ENCODE measurements at places on chromosomes 2 and 18.

DNA sequence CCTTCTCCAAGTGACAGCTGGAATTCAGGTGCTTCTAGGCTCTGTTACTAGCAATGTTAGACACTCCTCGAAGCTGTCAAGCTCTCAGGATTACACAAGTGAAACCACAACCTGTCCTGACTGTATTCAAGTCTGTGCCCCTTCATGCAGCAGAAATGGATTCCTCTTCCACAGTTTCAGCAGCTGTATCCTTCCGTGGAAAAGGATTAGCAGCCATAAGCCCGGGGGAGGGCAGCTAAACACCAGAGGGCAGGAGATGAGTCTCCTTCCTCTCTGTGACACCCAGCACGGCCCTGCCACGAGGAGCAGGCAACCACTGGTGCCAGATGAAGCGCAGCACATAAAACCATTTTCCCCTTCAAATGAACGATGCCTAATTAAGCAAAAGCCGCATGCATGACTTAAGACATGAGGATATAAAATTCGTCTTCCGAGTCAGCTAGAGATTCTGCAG is 1.2 kb downstream of the ST3GAL5 start:
- DNase-seq, result peak; percentile 39

- no peak for DNase-seq
These were observed 1.7 kb downstream of the ALLC start for GRCh38 chr2:3659447-3660432.

DNA sequence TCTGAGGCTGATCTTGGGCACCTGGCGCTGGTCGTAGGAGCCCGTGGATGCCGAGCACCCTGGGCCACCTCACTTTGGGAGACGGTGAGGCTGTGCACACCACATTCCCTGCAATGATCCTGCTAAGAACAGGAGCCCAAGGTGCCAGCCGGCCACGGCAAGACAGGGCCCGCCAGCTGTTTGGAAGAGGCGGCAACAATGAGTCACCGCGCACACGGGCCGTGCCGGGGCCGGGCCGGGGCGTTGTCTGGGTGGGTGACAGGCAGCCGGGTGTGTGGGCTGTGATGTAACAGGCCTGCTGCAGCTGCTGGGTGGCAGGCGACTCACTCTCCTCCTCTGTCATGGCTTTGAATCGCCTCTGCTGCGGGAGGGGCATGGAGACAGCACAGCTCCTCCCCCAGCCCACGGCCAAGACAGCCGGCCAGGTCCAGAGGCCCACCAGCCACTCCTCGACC is 49.7 kb upstream of the ODC1 start:
- DNase-seq, result peak; percentile 37

DNA sequence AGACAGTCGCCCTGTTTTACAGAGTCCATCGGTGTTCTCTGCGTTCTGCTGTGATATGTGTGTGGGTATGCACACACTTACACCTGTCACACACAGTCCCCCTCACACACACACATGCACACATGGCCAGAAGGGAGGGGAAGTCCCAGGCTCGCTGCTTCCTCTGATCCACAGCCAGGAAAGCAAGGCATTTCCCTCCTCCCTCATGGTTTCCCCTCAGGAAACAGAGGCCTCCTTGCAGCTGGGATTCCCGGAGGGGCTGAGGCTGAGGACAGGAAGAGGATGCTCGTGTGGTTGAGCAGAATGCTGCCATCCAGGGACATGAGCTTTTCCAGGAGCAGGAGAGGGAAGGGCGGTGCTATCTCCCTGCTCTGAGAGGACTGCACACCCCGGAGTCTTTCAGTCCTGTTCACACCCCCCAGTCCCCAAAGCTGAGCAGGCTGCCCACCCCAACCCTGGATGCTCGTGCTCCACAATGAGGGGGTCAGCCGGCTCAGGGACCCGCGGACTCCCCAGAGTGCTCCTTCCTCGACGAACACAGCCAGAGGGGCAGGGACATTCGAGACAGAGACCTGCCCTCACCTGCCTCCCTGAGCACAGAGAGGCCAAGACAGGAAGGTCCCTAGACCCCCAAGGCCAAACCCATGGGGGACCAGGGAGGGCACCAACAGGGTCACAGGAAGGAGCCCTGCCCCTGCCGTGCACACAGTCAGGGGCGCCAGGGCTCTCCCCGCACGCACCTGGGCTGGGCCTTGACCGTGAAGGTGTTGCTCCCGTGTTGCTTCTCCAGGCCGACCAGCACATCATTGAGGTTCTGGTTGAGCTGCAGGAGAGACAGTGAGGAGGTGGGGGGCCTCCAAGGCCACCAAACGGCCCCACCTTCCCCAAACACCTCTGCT is 45.3 kb downstream of the BIN1 start:
- no peak for DNase-seq

DNA sequence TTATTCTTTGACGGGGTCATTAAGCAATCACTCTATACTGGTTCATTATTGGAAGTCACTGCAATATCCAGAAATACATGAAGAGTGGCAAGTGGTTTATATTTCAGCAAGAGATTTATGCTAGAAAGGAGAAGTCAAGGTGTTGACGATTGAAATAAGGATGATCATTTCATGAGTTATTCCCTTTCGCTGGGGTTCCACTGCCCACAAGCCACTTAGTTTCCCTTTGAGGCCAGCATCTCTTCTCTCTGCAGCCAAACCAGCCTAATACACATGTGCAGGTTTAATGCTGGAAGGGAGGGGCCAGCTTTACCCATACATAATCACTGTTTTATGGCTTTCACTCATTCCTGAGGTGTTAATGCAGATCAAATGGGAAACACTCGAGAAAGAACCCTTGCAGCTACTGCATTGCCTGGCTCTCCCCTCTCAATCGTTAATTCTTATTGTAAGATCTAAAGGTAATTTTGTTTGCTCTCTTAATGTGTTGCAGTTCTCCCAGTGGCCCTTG is 108.4 kb downstream of the MEIS1 start:
- no peak for DNase-seq

- DNase-seq, result no peak
These were observed 1091.5 kb upstream of the CHAC2 start for GRCh38 chr2:52676056-52676455.

DNA sequence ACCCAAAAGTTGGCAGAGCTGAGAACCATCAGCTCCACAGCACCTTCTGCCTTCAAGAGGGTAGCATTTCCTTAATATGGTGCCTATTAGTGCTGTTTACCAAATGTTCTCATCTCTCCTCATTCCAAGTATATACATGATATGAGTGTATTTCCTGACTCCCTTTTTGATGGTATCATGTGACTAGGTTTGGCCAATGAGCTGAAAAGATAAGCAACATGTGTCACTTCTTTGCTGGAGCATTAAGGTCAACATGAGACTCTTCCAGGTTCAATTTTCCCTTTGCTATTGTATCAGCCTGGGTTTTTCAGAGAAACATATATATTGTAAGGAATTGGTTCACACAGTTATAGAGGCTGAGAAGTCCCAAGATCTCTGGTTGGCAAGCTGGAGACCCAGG is 310.9 kb downstream of the HRH4 start:
- no peak for DNase-seq

DNA sequence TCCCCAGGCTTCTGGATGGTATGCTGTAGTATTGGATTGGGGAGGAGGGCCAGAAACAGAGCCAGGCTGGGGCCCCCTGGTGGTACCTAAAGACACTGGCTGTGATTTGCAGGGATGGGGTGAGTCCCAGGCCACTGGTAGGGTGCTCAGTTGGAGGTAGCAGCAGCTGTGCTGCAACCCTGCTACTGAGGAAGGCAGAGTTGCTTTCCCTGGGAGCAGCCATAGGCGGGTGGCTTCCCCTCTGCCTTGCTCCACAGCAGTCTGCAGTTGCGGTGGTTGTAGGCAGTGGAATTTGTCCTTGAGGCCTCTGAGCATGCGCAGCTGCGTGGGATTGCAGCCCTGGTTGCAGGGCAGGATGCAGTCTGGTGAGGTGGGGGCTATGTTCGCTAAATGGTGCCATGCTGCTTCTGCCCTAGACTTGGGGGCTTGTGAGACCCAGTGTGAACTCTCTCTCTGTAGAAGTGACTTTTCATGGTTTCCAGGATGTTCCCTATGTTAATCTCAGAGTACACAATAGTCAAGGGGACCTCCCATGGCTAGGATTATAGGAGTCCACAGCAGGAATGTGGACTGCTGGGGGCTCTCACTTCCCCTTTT is 443.5 kb downstream of the XIRP2 start:
- DNase-seq, result no peak

DNA sequence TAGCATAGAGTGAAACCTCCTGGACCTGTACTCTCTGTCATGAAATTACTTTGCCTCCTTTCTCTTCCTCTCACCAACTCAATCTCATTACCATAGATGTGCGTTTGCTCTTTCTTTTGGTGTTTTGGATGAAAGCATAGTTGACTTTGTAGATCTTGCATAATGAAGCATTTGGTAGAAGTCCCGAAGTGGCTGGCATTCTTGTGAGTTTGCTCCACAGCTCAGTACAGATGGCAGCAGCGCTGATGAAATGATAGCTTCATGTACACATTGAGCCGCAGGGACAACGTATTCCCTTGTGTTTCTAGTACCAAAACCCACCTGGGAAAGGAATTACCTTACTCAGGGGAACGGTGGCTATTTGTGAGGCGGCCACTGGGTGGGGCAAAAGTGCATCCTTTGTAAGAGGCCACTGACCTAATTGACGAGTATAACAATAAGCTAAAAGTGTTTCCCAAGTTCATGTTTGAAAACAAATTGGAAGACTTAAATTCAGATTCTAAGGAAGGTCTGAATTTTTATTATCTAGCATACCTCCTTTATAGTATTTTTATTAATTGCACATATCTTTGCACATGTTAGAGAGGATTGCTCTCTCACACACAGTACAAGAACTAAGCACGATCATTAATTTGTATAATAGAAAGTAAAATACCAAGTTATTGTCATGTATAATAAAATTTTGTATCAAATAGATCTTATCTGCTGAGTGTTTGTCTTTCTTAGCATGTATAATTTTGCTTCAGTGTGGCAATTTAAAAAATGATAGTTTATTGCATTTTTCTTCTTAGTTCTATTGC is 25.4 kb upstream of the CDH7 start:
- no peak for DNase-seq

GRCh38 chr2:227257820-227258219 is 67.2 kb upstream of the MFF start:
- no peak for DNase-seq

- no peak for DNase-seq
These were observed 308.7 kb downstream of the CNTNAP5 start for GRCh38 chr2:124333784-124334183.

- DNase-seq, result no peak
These were observed 72.9 kb downstream of the PRKCE start for GRCh38 chr2:45724335-45724734.

GRCh38 chr2:119549241-119549640 is 5.0 kb downstream of the CFAP221 start:
- DNase-seq, result no peak

DNA sequence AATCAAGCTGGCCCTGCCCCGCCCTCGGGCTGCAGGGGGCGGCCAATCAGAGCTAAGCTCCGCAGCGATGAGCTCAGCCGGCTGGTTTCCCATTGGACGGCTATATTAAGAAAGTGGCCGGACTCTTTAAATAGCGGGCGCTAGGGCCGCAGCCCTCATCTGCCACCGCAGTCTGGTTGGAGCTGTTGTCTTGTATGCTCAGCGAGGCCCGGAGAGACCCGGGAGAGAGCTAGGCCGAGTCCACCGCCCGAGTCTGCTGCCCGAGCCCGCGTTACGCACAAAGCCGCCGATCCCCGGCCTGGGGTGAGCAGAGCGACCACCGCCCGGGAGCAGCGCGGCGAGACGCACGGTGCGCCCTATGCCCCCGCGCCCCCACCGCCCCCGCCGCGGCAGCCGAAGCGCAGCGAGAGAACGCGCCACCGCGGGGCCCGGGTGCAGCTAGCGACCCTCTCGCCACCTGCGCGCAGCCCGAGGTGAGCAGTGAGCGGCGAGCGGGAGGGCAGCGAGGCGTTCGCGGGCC is at the start of gene RHOB:
Gene RHOB, plus strand, starts transcription at position 158 of the 520 bp plus-strand sequence. CDS start 392 bp downstream, outside the sequence.
- DNase-seq, result peak; percentile 86

GRCh38 chr18:43310239-43310638 is 32.9 kb upstream of the SYT4 start:
- no peak for DNase-seq

DNA sequence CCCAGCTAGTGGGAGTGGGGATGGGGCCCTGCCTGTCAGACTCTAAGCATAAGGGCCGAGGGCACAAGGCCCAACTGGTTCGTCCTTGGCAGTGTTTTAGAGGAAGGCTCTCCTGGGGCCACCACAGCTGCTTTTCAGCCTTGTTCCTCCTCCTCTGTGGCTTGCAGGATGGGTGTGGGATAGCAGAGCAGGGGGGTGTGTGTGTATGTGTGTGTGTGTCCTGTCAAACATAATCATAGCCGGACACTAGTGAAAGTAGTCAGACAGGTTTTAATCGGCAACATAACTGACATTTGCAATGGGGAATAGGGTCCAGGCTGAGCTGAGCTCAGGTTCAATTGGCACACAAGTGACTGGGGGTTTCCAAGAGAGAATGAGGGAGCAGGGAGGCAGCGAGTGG is 114.2 kb downstream of the SEPTIN10 start:
- no peak for DNase-seq

- no peak for DNase-seq
These were observed 857.8 kb downstream of the DCDC2C start for GRCh38 chr2:4561196-4561595.

GRCh38 chr2:226376516-226377180 is 423.0 kb downstream of the IRS1 start:
- DNase-seq, result no peak

- DNase-seq, result no peak
These were observed 144.7 kb downstream of the PMAIP1 start for GRCh38 chr18:60044290-60045006.

GRCh38 chr2:63614983-63615945 is 26.5 kb downstream of the MDH1 start:
- no peak for DNase-seq

GRCh38 chr2:128311216-128311754 is 7.4 kb downstream of the HS6ST1 start:
- no peak for DNase-seq

DNA sequence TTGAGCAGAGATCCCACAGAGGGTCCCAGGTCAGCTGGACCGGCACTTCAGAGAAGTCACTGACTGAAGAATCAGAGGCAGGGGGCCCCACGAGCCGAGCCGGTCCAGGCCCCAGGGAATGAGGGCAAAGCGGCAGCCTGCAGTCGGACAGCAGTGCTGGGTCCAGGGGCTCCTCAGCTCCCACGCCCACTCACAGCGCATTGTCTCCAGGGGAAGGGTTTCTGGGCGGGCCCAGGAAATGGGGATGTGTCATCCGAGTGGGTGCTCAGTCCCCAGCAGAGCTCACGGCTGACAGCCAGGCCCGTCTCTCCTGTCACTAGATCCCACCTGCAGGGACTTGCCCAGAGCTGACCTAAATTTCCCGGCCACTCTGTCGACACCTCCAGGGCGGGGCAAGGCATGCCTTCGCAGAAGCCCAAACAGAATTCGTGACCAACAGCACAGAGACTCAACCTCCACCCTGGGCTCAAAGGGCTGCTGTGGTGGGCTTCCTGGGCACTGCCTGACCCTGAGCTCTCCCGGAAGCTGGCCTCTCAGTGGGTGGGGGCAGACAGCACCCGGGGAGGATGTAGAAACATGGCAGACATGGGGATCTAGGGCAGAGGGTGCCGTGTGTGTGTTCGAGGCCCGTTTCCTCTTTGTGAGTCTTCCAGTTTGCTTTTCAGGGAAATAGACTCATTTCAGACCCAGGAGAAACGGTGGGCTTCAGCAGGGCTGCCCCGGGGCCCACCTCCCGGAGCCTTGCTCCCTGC is 42.1 kb upstream of the TAF1B start:
- DNase-seq, result peak; percentile 33
